ENCODE measurements at places on chromosomes 3 and 15.

DNA sequence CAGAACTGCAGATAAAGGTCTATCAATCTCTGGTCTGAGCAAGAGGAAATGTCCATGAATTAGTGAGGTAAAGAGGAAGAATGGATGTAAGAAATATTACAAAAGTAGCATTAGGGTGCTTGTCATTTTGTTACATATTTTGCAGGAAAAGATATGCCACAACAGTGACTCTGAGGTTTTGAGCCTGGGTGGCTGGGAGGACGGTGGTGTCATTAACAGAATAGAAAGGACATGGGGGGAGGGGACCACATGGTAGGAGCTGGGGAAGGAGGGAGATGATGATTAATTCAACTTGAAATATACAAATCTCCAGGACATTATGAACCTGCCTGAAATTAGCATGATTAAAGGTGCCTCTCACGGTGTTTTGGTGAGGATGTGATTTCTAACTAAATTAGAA lies 245.5 kb upstream of the MDFIC2 start:
- no peak for DNase-seq

- DNase-seq = no peak
These were observed 95.7 kb downstream of the STRIT1 start for GRCh38 chr3:155197786-155198185.

DNA sequence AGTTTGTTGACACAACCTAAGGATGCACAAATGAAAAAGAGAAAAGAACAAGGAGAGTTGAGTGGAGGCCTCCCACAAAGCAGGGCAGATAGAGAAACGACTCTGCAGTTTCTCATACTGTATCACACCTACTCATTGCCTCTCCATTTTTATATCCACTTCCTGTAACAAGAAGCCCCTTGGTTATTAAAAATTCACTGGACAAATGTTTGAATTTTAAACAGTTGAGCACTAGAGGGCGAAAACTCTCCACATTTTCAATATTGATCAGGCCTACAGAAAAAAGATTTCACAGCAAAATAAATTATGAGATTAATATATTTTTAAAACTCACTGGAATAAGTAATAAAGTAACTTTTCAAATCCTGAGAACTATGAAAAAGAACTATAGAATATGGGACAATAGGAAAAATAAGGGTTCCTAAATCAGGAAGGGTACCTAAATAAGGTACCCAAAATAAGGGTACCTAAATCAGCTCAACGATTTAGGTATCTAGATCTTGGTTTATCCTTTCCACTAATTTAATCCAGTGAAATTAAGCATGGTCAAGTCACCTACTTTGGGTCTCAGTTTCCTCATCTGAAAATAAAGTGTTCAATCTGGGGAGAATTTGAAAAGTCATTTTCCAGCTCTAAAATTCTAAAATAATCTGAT lies 47.0 kb upstream of the PPIB start:
- DNase-seq = no peak

GRCh38 chr15:76197703-76198455 lies 113.4 kb downstream of the ETFA start:
- no peak for DNase-seq

DNA sequence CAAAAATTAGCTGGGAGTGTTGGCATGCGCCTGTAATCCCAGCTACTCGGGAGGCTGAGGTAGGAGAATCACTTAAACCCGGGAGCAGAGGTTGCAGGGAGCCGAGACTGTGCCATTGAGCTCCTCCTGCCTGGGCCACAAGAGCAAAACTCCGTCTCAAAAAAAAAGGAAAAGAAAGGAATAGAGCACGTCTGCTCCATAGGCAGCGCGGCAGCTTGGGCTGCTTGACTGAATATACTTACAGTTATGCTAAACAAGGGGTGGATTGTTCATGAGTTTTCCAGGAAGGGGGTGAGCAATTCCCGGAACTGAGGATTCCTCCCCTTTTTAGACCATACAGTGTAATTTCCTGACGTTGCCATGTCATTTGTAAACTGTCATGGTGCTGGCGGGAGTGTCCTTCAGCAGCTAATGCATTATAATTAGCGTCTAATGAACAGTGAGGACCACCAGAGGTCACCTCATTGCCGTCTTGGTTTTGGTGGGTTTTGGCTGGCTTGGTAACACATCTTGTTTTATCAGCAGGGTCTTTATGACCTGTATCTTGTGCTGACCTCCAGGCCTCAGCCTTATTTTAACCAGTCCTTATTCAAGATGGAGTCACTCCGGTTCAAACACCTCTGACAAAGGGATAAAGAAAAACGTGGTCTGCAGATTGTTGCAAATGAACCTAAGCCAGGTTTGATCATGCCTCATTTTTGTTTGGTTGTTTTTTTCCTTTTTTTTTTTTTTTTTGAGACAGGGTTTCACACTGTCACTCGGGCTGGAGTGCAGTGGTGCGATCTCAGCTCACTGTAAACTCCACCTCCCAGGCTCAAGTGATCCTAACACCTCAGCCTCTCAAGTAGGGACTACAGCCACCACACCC lies 24.9 kb upstream of the SENP5 start:
- no peak for DNase-seq

GRCh38 chr3:196620161-196620604 lies 19.3 kb upstream of the NRROS start:
- DNase-seq = no peak
